ENCODE measurements at places on chromosomes 1 and 21. TPM values are rescaled to one million over a fixed set of nuclear protein-coding genes. Genes with fewer than 3 reads are reported as not detected.

DNA sequence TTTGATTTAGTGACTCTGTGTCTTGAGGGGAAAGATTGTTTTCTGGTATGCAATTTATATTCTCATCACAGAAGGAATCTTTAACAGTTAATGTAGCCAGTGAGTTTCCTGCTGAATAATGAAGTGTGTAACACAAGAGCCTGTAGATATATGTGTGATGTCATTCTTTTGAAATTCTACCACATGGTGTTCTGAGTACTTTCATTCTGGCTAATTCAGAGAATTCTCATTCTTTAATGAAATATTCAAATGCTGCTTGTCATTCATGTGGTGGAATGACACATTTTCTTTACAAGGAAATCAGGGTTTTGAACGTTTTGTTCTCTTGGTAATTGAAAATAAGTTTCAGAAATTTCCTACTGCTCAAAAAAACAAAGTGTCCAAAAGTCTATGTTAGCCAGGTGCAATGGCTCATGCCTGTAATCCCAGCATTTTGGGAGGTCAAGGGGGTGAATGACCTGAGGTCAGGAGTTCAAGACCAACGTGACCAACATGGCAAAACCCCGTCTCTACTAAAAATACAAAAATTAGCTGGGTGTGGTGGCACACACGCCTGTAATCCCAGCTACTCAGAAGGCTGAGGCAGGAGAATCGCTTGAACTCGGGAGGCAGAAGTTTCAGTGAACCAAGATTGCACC is 79.6 kb downstream of the MAP3K21 start:
- DNase-seq, result no peak
- H3K27me3 ChIP-seq, result peaks cover 14% of the 10 kb centered on the region
- no peak overlapping the region for H3K4me3 ChIP-seq
- H3K27ac ChIP-seq, result peak overlapping the region; percentile 58
- peaks cover 15% of the 10 kb centered on the region for H3K36me3 ChIP-seq

DNA sequence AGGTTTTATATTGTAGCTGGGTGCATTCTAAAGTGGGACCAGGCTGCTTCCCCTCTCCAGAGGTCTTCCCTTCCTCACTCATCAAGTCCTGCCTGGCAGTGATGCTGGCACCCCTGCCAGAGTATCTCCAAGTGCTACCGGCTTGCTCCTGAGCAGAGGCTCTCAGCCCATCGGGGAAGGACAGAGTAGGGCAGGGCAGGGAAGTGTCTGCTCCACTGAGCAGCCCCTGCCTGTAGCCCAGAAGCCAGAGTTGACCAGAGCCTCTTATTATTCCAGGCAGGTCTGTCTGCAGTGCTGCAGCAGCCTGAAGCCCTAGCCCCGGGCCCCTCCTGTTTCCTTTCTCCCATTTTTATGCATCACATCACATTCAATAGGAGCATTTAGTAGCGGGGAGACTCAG is 51.1 kb downstream of the ATP2B4 start:
- no peaks in the 10 kb centered on the region for H3K27me3 ChIP-seq
- peaks cover 47% of the 10 kb centered on the region for H3K36me3 ChIP-seq
- H3K27ac ChIP-seq, result peak overlapping the region; percentile 26
- no peak for DNase-seq
- H3K4me1 ChIP-seq, result peaks cover 78% of the 10 kb centered on the region
- no peak overlapping the region for H3K4me3 ChIP-seq

GRCh38 chr1:44693159-44693558 is 18.6 kb downstream of the ARMH1 start:
- peaks cover 2% of the 10 kb centered on the region for H3K36me3 ChIP-seq
- H3K27me3 ChIP-seq, result peaks cover 9% of the 10 kb centered on the region
- DNase-seq, result no peak
- H3K4me3 ChIP-seq, result no peak overlapping the region

DNA sequence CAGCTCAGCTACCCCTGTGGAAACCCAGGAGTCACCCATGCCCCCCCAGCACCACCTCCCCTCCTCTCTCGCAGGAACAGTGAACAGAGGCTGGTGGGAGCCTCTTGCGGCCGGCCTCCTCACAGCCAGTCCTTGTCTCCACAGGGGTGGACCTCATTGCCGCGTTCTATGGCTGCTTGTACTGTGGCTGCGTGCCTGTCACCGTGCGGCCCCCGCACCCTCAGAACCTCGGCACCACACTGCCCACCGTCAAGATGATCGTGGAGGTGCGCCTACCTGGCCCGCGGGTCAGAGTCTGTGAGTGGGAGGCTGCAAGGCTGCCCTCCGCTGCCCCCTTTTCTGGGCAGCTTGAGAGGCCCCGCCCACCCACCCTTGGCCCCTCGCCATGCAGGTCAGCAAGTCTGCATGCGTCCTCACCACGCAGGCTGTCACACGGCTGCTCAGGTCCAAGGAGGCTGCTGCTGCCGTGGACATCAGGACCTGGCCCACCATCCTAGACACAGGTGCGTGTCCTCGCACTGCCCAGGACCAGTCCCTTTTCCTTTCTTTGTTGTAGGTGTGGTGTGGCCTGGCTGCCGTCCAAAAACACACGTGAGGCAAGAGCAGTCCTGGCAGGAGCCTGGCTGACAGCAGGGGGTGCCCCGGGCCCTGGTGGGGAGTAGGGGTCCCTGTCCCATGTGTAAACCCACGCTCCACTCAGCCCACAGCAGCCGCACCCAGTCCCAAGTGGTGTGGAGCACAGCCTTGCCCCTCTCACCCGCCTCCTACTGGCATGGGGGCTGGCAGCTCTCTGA is 50.3 kb downstream of the S100B start:
- H3K4me3 ChIP-seq, result no peak overlapping the region
- H3K36me3 ChIP-seq, result peaks cover 21% of the 10 kb centered on the region
- H3K27ac ChIP-seq, result peak overlapping the region; percentile 36
- no peaks in the 10 kb centered on the region for H3K27me3 ChIP-seq
- no peak for DNase-seq

GRCh38 chr1:95504321-95504720 is 270.3 kb downstream of the RWDD3 start:
- no peak overlapping the region for H3K4me3 ChIP-seq
- DNase-seq, result no peak
- no peaks in the 10 kb centered on the region for H3K36me3 ChIP-seq
- H3K4me1 ChIP-seq, result no peaks in the 10 kb centered on the region

DNA sequence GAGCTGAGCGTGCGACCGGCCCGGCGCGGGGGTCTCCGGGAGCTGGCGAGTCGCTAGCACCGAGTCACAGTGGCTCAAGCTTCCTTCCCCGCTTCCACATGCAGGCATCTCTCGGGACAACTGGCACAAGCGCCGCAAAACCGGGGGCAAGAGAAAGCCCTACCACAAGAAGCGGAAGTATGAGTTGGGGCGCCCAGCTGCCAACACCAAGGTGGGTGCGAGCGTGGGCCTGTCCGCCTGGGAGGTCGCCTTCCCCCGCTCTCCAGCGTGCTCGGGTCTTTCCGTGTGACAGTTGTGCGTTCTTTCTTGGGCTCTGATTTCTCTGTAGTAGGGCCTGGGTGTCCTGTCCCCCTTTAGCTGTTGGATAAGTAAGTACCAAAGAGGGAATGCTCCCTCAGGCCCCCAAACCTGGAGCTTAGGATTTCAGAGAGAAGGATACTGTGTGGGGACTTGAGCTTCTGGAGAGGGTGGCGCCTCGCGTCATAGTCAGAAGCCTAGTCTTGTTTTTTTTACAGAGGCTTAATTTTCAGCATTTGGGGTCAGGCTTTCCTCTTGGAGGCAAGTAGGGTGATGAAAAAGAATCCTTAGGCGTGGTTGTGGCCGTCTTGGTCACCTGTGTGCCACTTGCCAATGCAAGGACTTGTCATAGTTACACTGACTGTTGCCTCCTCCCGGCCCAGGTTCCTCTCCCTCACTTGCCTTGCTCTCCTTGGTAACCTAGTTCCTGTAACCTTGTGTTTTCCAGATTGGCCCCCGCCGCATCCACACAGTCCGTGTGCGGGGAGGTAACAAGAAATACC is 790 bp downstream of the RPS8 start:
- no peaks in the 10 kb centered on the region for H3K27me3 ChIP-seq
- H3K4me1 ChIP-seq, result peaks cover 41% of the 10 kb centered on the region
- peaks cover 55% of the 10 kb centered on the region for H3K36me3 ChIP-seq
- DNase-seq, result peak; percentile 67
- peak overlapping the region; percentile 93 for H3K27ac ChIP-seq

GRCh38 chr1:10796029-10796944 is at the start of gene CASZ1:
CASZ1 (minus strand) TSS chr1:10796646; CDS start chr1:10693889, 102,757 bp downstream.
- peaks cover 12% of the 10 kb centered on the region for H3K4me1 ChIP-seq
- H3K36me3 ChIP-seq, result no peaks in the 10 kb centered on the region
- peak within 1 kb of the TSS; percentile 71 for H3K4me3 ChIP-seq

- H3K4me3 ChIP-seq, result no peak overlapping the region
- H3K27me3 ChIP-seq, result peaks cover 47% of the 10 kb centered on the region
- no peak overlapping the region for H3K27ac ChIP-seq
- H3K4me1 ChIP-seq, result no peaks in the 10 kb centered on the region
- no peak for DNase-seq
Measured at GRCh38 chr1:36595349-36595748, 112.6 kb upstream of the CSF3R start.

GRCh38 chr21:34351786-34352241 is 12.0 kb upstream of the KCNE2 start:
- H3K4me3 ChIP-seq, result no peak overlapping the region
- H3K27ac ChIP-seq, result no peak overlapping the region
- peak; percentile 52 for DNase-seq
- peaks cover 1% of the 10 kb centered on the region for H3K36me3 ChIP-seq

DNA sequence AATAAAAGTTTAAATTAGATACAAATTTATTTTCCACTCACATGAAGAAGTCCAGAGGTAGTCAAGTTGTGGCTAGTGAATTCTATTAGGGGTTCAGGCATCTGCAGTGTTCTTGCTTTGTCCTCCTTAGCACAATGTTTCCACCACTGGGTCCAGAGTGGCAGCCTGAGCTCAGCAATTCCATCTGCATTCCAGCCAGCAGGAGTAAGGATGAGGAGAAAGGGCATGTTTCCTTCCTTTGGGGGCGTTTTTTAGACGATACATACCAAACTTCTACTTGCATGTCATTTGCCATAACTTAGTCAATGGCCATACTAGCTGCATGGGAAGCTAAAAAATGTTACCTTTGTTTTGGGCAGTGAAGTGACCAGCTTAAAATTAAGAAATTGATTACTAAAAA is 98.5 kb upstream of the VANGL1 start:
- no peak overlapping the region for H3K4me3 ChIP-seq
- no peak for DNase-seq
- no peaks in the 10 kb centered on the region for H3K36me3 ChIP-seq
- no peak overlapping the region for H3K27ac ChIP-seq
- peaks cover 5% of the 10 kb centered on the region for H3K27me3 ChIP-seq

GRCh38 chr21:41953249-41953830 is 478 bp downstream of the C2CD2 start:
- no peak for DNase-seq
- peaks cover 4% of the 10 kb centered on the region for H3K4me1 ChIP-seq
- no peaks in the 10 kb centered on the region for H3K36me3 ChIP-seq
- peaks cover 39% of the 10 kb centered on the region for H3K27me3 ChIP-seq
- no peak overlapping the region for H3K4me3 ChIP-seq

PRDM16 gene
- total RNA-seq, result not detected

TRIM46 gene
- total RNA-seq, result 16.1 TPM

TTC13 gene
- total RNA-seq, result 30.8 TPM

SMCP gene
- not detected for total RNA-seq

ISG15 gene
- 986 TPM for total RNA-seq

TMIGD3 gene
- 0.23 TPM for total RNA-seq

ATF3 gene
- 36.5 TPM for total RNA-seq
